ENCODE measurements at places on chromosomes 5 and 9.
A peak's percentile ranks its signal among the peaks of the same experiment; 100 is the strongest.

GRCh38 chr9:109052416-109052815, 39.1 kb upstream of the CTNNAL1 start:
- no peak for DNase-seq

GRCh38 chr9:76521244-76521681, 62.3 kb downstream of the GCNT1 start:
- DNase-seq, result no peak

- no peak for DNase-seq
Measured at GRCh38 chr9:18793122-18793521, 239.9 kb downstream of the SAXO1 start.

DNA sequence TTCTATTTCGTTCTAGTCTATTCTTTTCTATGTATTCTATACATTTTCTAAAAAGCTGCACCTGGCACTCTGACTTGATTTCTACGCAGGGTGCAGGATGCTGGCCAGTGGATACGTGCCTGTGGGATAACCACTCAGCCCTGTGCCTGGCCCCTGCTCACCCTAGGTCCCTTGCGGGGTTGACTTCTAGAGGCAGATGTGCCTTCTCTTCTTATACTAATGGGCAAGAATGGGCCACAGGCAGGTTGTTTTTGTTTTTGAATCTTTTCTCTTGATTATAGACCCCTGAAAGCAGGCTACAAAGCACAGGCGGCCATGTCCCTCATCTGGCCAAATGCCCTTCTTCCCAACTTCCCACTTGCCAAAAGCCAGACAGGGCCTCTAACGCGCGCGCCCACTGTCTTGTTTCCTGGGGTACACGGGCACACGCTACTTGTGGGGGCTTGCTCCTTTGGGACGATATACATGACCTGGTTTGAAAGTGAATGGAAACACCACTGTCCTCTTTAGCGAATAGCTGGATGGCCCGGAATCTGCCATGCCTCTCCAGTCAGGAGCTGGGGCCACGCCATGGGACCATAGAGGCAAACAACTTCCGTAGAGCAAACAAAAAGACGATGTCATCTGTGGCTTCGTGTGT, 162.7 kb upstream of the IRX2 start:
- DNase-seq, result no peak

DNA sequence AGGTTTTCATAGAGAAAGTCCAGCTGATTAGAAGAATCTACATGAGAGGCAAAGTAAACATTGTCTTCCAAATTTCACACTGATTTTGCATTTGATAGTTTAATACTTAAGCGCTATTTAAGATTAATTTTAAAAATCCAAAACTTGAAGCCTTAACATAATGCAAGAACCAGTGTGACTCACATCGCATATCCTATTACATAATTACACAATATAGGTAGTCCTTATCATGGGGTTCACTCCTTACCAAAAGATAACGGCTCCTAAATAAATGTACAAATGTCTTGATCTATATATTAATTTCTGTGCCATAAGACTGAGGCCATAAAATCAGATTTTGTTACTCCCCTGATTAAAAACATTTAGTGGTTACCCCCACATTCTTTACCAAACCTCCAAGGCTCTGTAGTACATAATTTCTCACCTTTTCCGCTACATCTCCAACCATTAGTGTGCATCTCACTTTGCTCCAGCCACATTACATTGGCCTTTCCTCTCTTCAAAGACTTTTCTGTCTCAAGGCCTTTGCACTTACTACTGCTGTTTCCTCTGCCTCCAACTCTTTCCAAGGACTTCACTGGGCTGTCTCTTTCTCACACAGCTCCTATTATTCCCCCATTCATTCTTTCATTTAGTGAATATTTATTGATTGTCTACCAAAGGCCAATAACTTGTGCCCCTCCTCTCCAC, 1.0 kb downstream of the RIOK2 start:
- DNase-seq, result no peak

DNA sequence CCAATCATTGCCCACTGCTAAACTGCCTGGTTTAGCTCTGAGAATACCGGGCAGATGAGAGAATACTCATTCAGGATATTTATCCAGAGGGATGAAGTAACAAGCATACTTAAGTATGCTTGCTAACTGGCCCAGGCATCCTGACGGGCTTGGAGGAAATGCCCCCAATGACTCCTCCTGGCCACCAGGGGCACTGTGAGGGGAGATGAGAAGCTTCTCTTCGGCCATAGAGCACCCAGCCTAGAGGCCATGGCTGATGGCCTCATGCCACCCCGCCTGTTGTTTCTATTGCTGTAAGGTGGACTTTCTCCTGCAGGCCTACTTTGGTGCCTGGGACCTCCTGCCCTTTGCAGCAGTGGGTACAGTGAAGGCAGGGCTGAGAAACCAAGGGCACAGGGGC, 134.5 kb upstream of the FSTL4 start:
- DNase-seq, result no peak

GRCh38 chr5:172821340-172821985, 12.6 kb upstream of the ERGIC1 start:
- DNase-seq, result no peak

- DNase-seq, result no peak
Measured at GRCh38 chr5:1051366-1051720, 42.7 kb downstream of the NKD2 start.

GRCh38 chr5:84383816-84384603, 670 bp downstream of the EDIL3 start:
- DNase-seq, result no peak

DNA sequence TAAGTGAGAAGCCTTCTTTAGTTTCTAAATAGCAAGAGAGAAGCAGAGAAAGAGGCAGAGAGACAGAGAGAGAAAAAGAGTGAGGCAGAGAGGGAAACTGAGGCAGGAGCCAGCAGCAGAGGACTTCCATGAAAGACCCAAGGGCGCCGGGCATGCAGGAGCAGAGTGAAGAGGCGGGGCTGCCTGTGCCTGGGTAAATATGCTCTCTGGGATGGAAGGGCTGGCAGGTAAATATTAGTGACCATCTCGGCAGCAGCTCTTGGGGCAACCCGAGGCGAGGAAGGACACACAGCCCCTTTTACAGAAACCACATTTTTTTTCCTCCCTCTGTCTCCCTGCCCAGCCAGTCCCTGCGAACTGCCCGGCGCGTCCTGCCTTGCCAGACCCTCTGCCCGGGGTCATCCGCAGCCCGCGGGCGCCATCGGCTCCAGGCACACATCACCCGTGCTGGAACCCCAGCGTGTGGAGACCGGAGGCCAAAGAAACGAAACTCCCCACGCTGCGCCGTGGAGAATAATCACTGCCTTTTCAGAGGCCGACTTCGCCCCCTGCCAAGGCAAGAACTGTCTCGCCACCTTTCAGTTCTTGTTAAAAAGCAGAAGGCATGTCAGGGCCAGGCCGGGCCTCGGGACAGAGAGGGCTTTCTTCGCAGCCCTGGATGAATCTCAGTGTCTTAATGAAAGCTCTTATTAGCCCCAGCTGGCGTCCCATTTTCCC, 61.3 kb downstream of the BOD1 start:
- DNase-seq, result no peak

- no peak for DNase-seq
Measured at GRCh38 chr5:1666812-1667588, 132.6 kb downstream of the MRPL36 start.

- DNase-seq, result no peak
Measured at GRCh38 chr9:23658376-23659258, 167.4 kb downstream of the ELAVL2 start.

- DNase-seq, result no peak
Measured at GRCh38 chr9:117276444-117276843, 138.4 kb downstream of the ASTN2 start.

DNA sequence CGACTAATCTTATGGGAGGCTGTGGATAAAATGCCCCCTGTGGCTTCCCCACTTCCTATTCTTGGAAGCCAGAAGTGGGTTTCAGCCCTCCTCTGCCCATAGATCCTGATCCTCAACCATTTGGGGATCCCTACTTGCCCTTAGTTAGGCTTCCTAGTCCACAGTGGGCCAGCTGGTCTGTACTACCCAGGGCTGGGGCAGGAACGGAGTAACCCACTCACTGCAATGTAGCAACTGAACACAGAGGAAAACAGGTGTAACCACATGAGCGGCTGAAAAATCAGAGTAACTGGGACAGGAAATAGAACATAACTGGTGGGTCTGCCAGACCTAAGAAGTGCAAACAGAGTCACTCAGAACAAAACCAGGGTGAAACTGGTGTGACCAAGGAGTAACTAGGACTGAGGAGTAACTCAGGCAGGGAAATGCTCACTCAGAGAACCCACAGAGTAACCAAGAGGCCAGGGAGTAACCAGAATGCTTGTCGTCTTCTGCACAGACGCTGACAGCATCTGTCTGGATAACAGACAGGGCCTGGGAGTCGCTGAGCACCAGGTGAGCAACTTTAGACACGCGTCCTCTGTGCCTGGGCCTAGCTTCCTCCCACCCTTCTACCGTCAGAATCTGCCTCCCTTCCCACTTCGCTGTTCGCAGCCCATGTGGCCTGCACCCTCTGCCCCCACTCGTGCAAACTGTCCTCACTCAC, 1.0 kb downstream of the AQP3 start:
- peak; percentile 12 for DNase-seq

DNA sequence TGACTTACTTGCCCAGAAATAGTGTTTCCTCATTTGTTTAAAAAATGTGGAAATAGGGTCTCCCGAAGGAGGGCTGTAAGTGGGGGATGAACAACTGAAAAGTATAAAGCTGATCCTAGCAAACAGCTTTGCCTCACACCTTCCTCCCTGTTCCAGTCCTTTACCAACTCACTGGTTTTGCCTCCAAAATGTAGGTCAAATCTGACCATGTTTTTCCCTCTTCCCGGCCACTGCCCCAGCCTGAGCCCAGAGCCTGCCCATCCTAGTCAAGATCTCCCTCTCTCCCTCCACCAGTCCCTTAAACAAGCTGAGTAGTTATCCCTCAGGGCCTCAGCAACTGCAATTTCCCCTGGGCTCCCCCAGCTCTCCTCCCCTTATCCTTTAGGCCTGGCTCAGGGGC, 82.4 kb upstream of the FBXW11 start:
- DNase-seq, result no peak

DNA sequence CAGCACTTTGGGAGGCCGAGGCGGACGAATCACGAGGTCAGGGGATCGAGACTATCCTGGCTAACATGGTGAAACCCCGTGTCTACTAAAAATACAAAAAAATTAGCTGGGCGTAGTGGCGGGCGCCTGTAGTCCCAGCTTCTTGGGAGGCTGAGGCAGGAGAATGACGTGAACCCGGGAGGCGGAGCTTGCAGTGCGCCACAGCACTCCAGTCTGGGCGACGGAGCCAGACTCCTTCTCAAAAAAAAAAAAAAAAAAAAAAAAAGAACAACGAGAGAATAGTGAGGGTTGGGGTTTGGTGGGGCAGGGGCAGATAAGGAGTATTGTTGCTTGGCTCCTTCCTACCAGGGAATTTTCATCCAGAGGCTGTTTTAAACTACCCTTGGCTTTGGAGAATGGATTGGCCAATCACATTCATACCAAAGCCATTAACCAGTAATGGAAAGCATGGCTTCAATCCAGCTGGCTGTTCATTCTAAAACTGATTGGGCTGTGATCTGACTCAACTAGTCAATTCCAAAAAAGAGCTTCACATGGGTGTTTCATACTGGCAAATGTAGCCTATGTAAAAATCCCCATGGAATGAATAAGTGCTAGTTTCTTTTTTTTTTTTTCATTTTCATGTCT, 64.4 kb downstream of the PLCXD3 start:
- no peak for DNase-seq

DNA sequence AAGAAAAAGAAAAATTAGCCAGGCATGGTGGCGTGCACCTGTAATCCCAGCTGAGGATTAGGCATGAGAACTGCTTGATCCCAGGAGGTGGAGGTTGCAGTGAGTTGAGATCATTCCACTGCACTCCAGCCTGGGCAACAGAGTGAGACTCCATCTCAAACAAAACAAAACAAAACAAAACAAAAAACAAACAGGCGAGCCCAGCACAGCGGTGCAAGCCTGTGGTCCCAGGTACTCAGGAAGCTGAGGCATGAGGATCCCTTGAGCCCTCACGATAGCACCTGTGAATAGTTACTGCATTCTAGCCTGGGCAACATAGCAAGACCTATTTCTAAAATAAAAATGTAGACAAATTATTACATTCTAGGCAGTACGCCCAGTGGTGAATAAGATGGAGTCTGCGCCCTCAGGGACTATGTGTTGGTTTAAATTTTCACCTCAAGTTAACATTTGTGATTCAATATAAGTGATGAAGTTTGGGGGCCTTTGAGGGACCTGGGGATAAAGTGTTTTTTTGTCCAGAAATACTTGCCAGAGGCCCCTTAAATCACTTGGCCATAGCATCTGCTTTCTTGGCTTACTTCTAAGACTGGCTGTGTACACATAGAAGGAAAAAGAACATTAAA, 3.4 kb upstream of the GAPVD1 start:
- DNase-seq, result no peak

- DNase-seq, result no peak
Measured at GRCh38 chr9:129263836-129264235, 85.8 kb upstream of the IER5L start.

GRCh38 chr5:179348843-179349242, 3.6 kb upstream of the ADAMTS2 start:
- DNase-seq, result no peak

DNA sequence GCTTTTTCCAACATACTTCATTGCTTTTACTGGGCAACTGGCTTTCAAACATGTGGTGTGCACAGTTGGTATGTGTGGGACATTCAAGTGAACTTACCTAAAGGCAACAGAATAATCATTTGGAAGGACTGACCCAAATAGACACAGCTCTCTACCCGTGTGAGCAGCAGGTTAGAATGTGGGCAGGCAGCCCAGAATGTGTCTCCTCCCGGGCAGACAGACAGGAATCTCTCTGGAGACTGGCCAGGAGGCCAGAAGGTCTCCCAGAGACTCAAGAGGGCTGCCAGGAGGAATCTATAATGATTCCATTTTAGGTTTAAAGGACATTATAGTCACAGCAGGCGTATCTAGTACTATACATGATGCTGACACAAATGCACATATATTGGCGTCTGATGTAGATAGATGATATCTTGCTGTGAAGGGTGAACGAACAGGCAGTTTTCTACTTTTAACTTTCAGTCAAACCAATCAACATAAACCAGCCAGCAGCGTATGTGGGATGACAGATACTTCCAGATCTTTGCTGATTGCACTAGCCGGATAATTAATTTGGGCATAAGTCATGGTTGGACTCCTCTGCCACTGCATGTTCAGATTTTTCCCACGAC, 297.4 kb upstream of the ZNF608 start:
- no peak for DNase-seq

DNA sequence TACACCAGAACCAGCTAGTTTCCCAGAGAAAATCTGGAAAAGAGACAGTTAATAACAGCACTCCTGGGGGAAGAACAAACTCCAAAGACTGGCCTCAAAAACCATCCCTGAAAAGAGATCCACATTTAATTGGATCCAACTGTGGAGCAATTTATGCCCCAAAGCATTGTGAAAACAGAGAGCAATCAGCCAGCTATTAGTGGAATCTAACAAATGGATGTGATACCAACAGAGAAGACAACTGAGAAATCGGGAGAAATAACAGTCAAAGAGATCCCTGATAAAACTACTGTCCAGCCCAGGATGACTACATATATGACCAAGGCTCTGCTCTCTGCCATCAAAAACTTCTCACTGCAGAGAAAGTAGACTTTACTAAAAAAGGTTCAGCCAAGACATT, 40.5 kb upstream of the TRIO start:
- no peak for DNase-seq

- no peak for DNase-seq
Measured at GRCh38 chr9:89564346-89564878, 40.4 kb upstream of the GADD45G start.

GRCh38 chr5:172887692-172888091, 53.6 kb downstream of the ERGIC1 start:
- no peak for DNase-seq
